ENCODE measurements at places on chromosomes 3 and 15.

DNA sequence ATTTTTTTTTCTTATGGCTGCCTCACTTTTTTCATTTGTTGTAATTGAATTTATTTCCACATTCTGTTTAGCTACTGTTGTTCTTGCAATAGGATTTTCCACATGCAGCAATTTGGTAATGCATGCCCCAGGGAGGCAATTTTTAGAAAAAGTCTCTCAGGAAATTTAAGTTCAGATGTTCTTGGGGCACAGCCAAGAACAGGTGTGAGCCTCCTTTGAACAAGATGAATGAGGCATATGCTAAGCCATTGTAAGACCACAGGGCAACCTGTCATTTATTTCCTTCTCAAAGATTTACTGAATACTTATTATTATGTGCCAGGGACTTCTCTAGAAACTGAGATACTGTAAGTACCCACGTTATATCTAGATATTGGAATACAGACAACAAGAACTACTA lies 549.5 kb downstream of the DIPK2A start:
- no peak for DNase-seq

DNA sequence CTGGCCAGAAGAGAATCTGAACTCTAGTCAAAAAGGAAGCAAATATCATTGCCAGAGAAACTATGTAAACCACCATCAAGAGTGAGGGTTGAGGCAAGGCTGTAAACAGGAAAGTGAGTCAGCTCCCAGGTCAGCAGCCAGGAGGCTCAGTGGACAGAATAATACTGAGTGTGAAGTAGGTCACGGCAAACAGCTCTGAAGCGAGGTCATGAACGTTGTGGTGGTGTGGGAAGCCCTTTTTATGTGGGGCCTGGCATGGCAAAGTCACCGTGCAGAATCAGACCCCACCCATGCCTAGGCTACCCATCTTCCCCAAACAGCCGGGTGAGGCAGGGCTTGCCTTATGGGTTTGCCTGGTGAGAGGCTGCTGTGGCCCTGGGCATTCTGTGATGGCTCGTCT lies 43.9 kb downstream of the THBS1 start:
- DNase-seq = no peak

DNA sequence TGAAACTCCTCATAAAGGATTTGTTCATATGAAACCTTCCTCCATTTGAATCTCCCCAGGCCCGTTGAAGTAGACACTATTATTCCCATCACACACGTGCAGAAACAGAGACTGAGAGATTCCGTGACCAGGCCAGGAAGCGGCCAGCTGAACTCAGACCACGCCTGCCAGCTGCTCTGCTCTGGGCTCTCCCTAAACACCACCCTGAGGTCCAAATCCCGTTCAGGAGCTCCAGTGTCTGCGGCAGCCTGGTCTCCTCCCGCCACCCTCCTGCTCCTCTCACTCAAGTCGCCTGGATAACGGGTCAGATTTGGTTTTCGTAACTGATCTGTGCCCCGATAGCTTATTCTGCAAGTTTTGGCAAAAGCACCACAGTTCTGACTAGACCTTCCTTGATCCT lies 53.6 kb upstream of the SNRPA1 start:
- DNase-seq = no peak

- no peak for DNase-seq
Observed at GRCh38 chr15:54045397-54045796, 67.2 kb downstream of the UNC13C start.

DNA sequence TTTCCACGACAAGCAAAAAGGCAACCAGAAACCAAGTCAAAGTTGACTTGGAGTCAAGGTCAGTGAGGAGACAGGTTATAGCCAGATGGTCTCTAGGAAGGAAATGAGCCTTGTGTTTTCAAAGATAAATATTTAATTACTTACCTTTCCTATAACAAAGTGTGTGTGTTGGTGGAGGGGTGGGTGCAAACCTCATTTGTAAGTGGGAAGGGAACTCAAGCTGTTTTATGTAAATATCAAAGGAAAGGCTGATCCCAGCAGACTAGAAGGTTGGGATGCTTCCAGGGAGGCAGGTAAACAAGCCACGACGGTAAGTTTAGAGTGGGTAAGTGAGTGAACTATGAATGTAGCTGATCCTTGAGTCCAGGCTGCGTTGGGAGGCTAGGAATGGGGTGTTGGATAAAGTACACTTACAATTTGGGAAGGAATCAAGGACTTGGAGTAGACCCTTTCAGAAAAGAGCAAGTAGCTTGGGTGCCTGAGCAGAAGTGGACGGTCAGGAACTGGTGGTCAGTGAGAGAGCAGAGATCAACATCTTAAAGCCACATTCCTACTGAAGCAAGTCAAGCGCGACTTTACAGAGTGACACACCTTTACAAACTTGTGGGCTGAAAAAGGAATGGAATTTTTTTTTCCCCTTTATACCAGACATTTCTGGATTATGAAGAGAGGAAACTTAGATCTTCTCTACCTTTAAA lies 82.0 kb upstream of the TBL1XR1 start:
- peak; percentile 30 for DNase-seq

GRCh38 chr3:40387895-40388254 lies 891 bp downstream of the ENTPD3 start:
- DNase-seq = no peak

GRCh38 chr15:40080104-40080503 lies 28.6 kb downstream of the BMF start:
- no peak for DNase-seq

- DNase-seq = no peak
Observed at GRCh38 chr3:63076357-63076756, 201.1 kb upstream of the CADPS start.

DNA sequence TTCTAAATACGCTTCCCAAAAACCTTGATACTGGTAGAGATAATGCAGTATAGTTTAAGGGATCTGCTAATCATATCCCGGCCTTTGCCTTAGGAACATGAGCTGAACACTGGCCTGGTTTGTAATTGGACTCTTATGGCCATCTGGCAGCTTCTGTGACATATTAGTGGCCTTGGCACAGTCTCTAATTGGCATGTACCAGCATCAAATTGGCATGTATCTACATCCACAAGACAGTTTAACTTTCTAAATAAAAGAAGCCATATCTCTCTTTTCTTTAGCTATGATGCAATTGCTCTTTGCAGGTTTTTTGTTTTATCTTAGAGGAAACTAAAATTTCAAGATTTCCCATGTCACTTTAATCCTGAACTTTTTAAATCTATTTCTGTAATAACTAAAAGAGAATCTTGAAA lies 44.6 kb upstream of the FILIP1L start:
- DNase-seq = no peak

- no peak for DNase-seq
Observed at GRCh38 chr15:95608371-95608770, 722.1 kb upstream of the NR2F2 start.

DNA sequence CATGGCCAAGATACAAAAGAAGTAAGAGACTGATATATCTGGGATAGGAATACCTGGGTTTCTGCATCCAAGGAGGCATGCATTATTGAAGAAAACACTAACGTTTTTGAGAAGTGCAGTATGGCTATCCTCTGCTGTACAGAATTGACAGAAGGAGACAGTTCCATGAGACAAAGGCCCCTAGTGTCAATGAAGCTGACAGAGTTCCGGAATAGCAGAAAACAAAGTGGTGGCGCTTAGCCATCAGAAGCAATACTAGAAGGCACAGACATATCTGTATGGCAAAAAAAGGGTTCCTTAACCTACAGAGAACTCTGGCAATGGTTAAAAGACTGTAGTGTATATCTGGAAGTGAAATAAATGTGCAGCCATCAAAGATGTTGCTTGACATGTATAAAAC lies 77.8 kb downstream of the VGLL3 start:
- DNase-seq = no peak
